ENCODE measurements at places on chromosomes 3 and 15.

- DNase-seq: no peak
These were observed 17.2 kb upstream of the ADIPOQ start for GRCh38 chr3:186825294-186825821.

GRCh38 chr3:54909191-54909590 is 18.7 kb downstream of the LRTM1 start:
- DNase-seq: no peak

- no peak for DNase-seq
These were observed 30.8 kb downstream of the IGDCC3 start for GRCh38 chr15:65346856-65347598.

- DNase-seq: no peak
These were observed 13.1 kb upstream of the PRKCD start for GRCh38 chr3:53147903-53148400.
